ENCODE measurements at places on chromosomes 6 and 20. TPM values are rescaled to one million over a fixed set of nuclear protein-coding genes. Genes with fewer than 3 reads are reported as not detected.
A peak's percentile ranks its signal among the peaks of the same experiment; 100 is the strongest.

Gene APOBEC2
- not detected for total RNA-seq

Gene PCSK2
- not detected for total RNA-seq

Gene PAK5
- not detected for total RNA-seq

Gene CALHM4
- total RNA-seq: not detected

Gene ID4
- total RNA-seq: not detected

Gene DEFB124
- not detected for total RNA-seq

Gene GABRR2
- 0.49 TPM for total RNA-seq

Gene C20orf141
- total RNA-seq: not detected

Gene SDC4
- total RNA-seq: 24.0 TPM

Gene SLC17A1
- 0.09 TPM for total RNA-seq

GRCh38 chr6:115617031-115617430, 443.7 kb downstream of the FRK start:
- no peak for DNase-seq
- no peaks in the 10 kb centered on the region for H3K27me3 ChIP-seq
- no peaks in the 10 kb centered on the region for H3K36me3 ChIP-seq
- no peaks in the 10 kb centered on the region for H3K4me1 ChIP-seq

DNA sequence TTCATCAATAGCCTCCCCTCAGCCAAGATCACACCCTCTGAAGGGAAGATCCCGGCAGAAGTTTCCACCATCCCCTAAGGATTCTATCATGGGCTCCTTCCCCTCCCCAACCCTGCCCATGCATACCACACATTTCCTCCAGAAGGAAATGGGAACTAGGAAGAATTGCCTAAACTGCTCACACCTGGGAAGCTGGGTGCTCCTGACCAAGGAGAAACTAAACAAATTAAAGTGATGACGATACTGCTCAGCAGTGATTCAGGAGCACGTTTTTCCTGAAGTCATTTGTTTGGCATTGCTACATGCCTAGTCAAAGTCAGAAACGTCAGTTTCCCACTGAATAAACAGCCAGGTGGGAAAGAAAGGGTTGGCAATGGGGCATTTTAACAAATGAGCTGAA, 136.1 kb upstream of the CDYL start:
- no peak for DNase-seq
- no peaks in the 10 kb centered on the region for H3K36me3 ChIP-seq
- no peak overlapping the region for H3K4me3 ChIP-seq
- H3K4me1 ChIP-seq: peaks cover 27% of the 10 kb centered on the region

- no peak overlapping the region for H3K4me3 ChIP-seq
- H3K27ac ChIP-seq: peak overlapping the region; percentile 7
- DNase-seq: peak; percentile 59
- peaks cover 9% of the 10 kb centered on the region for H3K4me1 ChIP-seq
These were observed 264.3 kb downstream of the TFAP2C start for GRCh38 chr20:56893226-56893917.

- peaks cover 11% of the 10 kb centered on the region for H3K27me3 ChIP-seq
- no peak overlapping the region for H3K4me3 ChIP-seq
- DNase-seq: no peak
These were observed 26.2 kb downstream of the UTRN start for GRCh38 chr6:144311361-144311760.

DNA sequence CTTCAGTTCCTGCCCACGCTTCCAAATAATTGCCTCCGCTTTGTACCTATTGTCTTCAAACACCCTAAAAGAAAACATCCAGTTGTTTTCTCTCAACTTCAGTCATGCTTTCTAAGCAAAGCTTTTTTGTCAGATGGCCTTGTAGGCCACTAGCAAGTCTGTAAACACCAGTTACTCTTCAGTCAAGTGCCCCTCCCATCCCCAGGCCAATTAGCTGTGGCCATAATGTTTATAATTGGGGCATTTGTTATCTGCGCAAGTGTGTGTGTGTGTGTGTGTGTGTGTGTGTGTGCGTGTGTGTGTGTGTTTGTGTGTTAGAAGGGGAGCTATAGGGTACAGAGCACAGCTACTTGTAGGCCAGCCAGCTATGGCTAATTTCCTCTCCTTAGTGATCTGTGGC, 272.4 kb upstream of the MARCKS start:
- H3K27ac ChIP-seq: no peak overlapping the region
- DNase-seq: no peak
- H3K4me1 ChIP-seq: no peaks in the 10 kb centered on the region
- H3K27me3 ChIP-seq: peaks cover 5% of the 10 kb centered on the region
- H3K36me3 ChIP-seq: no peaks in the 10 kb centered on the region
- H3K4me3 ChIP-seq: no peak overlapping the region

GRCh38 chr6:42337985-42338743, 113.6 kb downstream of the TRERF1 start:
- H3K4me3 ChIP-seq: peak overlapping the region; percentile 20
- no peaks in the 10 kb centered on the region for H3K27me3 ChIP-seq
- H3K4me1 ChIP-seq: peaks cover 63% of the 10 kb centered on the region
- peaks cover 6% of the 10 kb centered on the region for H3K36me3 ChIP-seq
- H3K27ac ChIP-seq: peak overlapping the region; percentile 84
- no peak for DNase-seq

GRCh38 chr20:43855803-43856202, 58.8 kb upstream of the TOX2 start:
- H3K4me1 ChIP-seq: no peaks in the 10 kb centered on the region
- no peak overlapping the region for H3K27ac ChIP-seq
- no peaks in the 10 kb centered on the region for H3K36me3 ChIP-seq
- DNase-seq: no peak

- peaks cover 12% of the 10 kb centered on the region for H3K36me3 ChIP-seq
- H3K4me1 ChIP-seq: peaks cover 19% of the 10 kb centered on the region
These were observed 6.2 kb downstream of the SAPCD1 start for GRCh38 chr6:31768363-31769257.

DNA sequence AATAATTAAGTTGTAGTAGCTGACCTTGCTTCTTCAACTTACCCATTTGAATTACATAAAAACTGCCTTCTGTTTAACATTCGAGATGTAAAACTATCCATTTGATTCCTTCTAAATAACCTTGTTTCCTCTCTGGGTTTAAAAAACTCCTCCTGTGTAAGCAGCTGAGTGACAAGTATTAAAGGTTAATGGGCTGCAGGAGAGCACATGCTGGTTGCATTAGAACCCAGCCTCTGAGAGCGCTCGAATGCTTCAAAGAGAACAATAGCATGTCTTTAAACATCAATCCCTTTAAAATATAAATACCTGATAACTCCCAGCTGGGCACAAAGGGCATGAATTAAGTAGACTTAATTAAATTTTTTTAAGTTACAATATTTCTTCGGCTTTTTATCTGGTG, 215.8 kb downstream of the EYA4 start:
- DNase-seq: no peak
- no peak overlapping the region for H3K4me3 ChIP-seq
- no peaks in the 10 kb centered on the region for H3K4me1 ChIP-seq
- no peaks in the 10 kb centered on the region for H3K36me3 ChIP-seq
- H3K27ac ChIP-seq: no peak overlapping the region

DNA sequence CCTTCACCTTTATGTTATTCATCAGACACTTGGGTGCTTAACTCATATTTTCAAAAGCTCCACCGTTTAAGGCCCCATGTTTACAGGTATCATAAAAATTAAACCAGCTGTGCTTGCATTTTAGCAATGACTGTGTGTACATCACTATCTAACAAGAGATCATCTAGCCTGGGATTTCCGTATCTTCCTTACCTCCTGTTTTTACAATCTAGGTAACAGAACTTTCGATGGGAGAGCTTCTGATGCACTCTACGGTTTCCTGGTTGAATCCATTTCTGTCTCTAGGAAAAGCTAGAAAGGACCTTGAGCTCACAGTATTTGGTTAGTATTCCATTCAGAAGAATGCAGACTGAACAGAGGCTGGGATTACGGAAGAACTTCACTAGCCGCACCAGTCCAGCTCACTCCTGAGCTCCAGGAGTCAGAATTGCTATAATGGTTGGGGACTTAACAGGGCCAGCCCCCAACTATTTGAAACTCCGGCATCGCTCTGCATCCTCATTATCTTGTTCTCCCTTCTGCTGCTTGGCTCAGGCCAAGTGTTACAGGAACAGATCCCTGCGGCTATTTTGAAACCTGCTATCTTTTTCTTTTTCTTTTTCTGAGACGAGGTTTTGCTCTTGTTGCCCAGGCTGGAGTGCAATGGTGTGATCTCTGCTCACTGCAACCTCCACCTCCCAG, 13.0 kb upstream of the CLDN20 start:
- no peak for DNase-seq
- H3K4me1 ChIP-seq: peaks cover 4% of the 10 kb centered on the region
- H3K27me3 ChIP-seq: no peaks in the 10 kb centered on the region
- H3K27ac ChIP-seq: no peak overlapping the region
- H3K4me3 ChIP-seq: no peak overlapping the region

GRCh38 chr6:3640868-3641267, 110.6 kb downstream of the PXDC1 start:
- peaks cover 10% of the 10 kb centered on the region for H3K27me3 ChIP-seq
- no peak overlapping the region for H3K27ac ChIP-seq
- DNase-seq: no peak
- no peaks in the 10 kb centered on the region for H3K4me1 ChIP-seq

Measured in activated CD4-positive, alpha-beta T cell treated with anti-CD3 and anti-CD28 coated beads for 36 hours (primary cell).